HT1080 (cell line): ENCODE measurements at places on chromosomes 3 and 15. TPM values are rescaled to one million over a fixed set of nuclear protein-coding genes. Genes with fewer than 3 reads are reported as not detected.

PLA1A gene
- not detected in 2 replicates for total RNA-seq

KY gene
- not detected in 2 replicates for total RNA-seq

SLC15A2 gene
- total RNA-seq: not detected in 2 replicates

MESP1 gene
- total RNA-seq: 0.72 and 1.1 TPM in 2 replicates

ST8SIA2 gene
- 1.4 and 1.8 TPM in 2 replicates for total RNA-seq

RYR3 gene
- 0.02 and 0.03 TPM in 2 replicates for total RNA-seq

LDHAL6B gene
- not detected in 2 replicates for total RNA-seq

GPR171 gene
- not detected in 2 replicates for total RNA-seq

OXTR gene
- total RNA-seq: 1.5 and 2.6 TPM in 2 replicates

NLGN1 gene
- 1.6 and 3.1 TPM in 2 replicates for total RNA-seq

AGBL1 gene
- total RNA-seq: 0.03 TPM in 1 of 2 replicates, not detected in the other

EPHB3 gene
- 0.94 and 1.00 TPM in 2 replicates for total RNA-seq

CASR gene
- total RNA-seq: not detected in 2 replicates

TLR9 gene
- not detected in 2 replicates for total RNA-seq

PLS1 gene
- total RNA-seq: 20.8 and 24.8 TPM in 2 replicates

TMCC1 gene
- total RNA-seq: 16.2 and 20.8 TPM in 2 replicates

PPM1L gene
- 2.7 and 4.3 TPM in 2 replicates for total RNA-seq

RHOA gene
- 305 and 426 TPM in 2 replicates for total RNA-seq

DNAH12 gene
- total RNA-seq: 0.02 TPM in 1 of 2 replicates, not detected in the other

GOLGA6L24 gene
- total RNA-seq: not detected in 2 replicates

MESP2 gene
- total RNA-seq: not detected in 2 replicates

PRTG gene
- 3.3 and 8.4 TPM in 2 replicates for total RNA-seq

DAZL gene
- 0.07 TPM in 1 of 2 replicates, not detected in the other for total RNA-seq
